ENCODE measurements at places on chromosomes 11 and 22. TPM values are rescaled to one million over a fixed set of nuclear protein-coding genes. Genes with fewer than 3 reads are reported as not detected.

The MAJIN gene
- total RNA-seq = 0.21 TPM

The CHRDL2 gene
- total RNA-seq = not detected

The SCYL1 gene
- 69.8 TPM for total RNA-seq

The CRYBB3 gene
- total RNA-seq = 0.43 TPM

The XRRA1 gene
- total RNA-seq = 13.0 TPM

The SHISAL1 gene
- total RNA-seq = not detected

The TRIM29 gene
- total RNA-seq = not detected

GRCh38 chr22:23392420-23393121 is 187.5 kb downstream of the IGLL1 start:
- no peak for DNase-seq

DNA sequence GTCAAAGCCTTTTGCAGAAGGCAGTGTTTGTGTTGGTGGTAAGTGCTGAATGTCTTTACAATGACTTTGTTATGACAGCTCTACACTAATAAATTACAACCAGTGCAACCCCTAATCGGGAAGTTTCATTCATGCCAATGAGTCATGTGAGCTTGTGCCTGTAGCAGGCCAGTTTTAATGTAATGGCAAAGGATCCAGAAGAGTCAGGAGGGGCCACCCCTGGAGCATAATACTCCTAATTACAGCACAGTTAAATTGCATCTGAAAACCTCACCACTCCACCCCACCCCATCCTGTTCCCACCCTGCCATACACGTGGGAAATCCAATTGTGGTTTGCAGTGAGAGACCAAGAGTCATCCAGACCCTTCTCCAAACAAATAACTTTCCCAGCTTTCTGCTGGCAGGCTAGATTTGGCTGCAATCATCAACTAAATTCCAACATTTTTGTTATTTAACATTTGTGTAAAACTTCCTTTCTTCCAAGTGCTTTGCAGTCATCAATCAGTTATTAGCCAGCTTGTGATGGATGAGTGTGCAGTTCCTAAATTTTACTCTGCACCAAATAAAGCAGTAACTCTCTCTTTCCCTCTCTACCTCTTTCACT is 277.3 kb upstream of the FAT3 start:
- DNase-seq = no peak

GRCh38 chr11:2980168-2980840 is 11.8 kb downstream of the NAP1L4 start:
- DNase-seq = no peak

DNA sequence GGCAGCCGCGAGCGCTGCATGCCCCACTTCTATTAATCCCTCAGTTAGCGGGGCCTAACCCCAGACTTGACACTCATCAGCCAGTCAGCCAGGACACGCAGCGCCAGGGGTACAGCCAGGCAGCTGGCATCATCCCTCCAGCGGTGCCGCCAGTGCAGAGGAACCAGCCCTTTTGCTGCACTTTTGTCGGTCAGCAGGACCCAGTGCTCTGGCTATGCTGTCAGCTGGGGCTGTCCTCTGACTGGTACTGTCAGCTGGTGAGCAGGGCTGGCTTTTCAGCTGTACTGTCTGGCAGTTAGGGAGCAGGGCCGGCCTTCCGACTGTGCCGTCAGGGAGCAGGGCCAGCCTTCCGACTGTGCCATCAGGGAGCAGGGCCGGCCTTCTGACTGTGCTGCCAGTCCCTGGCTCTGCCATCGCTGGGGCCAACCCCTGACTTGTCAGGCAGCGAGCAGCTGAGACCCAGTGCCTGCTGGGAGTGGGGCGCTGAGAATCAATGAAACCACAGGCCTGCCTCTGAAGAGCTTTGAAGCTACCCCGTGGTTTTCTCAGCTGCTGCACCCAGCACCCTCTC is 115.4 kb downstream of the KIAA1671 start:
- peak; percentile 87 for DNase-seq

DNA sequence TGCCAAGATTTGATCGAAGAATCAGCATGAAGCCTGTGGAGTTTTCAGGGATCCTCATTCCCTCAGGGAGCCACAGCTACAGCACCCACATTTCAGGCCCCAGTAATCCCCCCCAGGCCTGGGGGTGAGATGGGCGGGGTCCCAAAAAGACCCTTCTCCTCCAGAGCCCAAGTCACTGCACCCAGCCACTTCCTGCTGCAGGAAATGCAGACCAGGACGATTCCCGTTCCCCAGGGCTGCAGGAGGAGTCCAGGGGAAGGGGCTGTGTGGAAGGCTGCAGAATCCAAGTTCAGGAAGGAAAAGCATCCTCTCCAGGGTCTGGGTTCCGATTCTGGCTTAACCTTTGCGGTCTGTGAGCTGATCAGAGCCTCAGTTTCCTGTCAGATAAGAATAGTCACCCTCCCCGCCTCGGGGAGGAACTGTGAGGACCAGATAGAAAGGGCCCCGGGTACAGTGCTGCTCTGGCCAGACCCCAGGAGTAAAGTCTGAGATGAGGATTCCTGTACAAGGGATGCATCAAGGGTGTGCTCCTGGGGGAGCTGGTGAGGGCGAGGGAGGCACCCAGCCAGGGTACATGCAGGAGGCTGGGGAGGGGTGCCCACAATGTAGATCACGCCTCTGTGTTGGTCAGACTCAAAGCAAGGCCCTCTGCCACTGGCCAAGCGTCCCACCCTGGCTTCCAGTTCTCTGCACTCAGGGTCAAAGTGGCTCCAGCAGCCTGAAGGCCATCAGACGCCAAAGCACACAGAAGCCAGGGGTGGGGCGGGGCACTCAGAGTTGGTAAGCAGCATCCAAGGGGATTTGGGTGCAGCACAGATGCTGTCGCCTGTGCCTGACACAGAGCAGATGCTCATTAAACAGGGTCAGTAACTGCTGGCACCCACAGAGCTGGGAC is 30.1 kb upstream of the TP53I11 start:
- DNase-seq = no peak

DNA sequence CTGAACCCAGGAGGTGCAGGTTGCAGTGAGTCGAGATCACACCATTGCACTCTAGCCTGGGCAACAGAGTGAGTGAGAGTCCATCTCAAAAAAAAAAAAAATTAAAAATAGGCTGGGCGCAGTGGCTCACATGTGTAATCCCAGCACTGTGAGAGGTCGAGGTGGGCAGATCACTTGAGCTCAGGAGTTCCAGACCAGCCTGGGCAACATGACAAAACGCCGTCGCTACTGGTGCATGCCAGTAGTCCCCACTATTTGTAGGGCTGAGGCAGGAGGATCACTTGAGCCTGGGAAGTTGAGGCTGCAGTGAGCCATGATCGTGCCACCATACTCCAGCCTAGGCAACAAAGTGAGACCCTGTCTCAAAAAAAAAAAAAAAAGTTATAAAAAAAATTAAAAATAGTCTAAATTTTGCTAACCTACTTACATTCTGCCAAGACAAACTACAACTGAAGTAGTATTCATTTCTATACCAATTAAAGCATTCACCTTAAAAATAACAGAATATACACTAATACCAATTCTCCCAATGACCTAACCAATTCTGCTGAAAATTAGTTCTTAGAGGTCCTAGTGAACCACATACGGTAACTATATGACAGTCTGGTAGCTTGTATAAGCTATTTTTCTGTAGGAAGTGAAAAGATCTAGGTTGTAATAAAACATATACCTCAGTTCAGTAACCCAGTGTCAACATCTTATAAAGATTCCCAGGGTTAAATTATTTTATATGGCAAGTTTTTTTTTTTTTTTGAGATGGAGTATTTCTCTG is 7.1 kb downstream of the DDX6 start:
- no peak for DNase-seq

- DNase-seq = no peak
Observed at GRCh38 chr11:43758927-43759326, 78.4 kb downstream of the HSD17B12 start.

- no peak for DNase-seq
Observed at GRCh38 chr11:26551186-26551801, 20.8 kb downstream of the MUC15 start.

DNA sequence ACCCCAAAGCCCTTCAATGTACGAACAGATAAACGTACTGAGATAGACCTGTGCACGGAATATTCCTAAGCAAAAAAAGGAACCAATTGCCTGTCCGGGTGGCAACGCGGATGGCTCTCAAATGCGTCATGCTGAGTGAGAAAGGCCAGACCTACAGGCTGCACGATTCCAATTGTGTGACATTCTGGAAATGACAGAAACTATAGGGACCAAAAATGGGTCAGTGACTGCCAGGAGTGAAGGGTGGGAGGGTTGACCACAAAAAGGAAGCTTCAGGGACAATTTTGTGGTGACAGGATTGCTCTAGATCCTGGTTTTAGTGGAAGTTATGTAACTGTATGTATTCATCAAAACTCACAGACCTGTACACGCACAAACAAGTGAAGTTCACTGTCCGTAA is 24.0 kb upstream of the SYT8 start:
- DNase-seq = no peak

DNA sequence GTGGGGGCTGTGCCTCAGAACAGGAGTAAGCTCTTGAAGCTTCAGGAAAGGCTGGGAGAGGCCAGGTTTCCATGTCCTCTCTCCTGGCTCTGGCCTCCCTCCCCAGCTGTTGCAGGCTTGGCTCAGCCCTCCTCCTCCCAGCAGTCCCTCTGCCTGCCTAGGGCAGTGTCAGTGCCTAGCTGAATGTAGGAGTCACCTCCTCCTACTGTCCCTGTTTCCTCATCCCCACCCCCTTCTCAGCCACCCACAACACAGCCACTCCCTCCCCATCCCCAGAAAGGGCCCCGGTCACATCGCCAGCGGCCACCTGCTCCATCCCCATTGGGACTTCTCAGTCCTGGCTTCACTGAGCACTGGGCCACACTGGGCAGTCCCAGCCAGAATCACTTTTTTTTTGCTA is 2.9 kb upstream of the FBLN1 start:
- no peak for DNase-seq

DNA sequence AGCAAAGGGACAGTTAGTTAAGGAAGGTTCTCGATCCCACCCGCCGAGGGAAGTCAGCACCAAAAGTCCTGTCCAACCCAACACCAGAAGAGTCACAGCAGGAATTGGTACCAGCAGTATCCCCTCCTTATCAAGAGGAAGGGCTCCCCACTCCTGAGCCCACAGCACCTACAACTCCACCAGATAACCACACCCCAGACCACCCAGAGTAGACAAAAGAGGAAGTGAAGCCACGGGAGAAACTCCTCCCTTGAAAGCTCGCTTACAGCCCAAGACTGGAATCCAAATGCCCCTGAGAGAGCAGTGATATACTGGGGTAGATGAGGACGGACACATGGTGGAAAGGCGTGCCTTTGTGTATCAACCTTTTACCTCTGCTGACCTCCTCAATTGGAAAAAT is 7.3 kb upstream of the CD5 start:
- peak; percentile 6 for DNase-seq

GRCh38 chr11:25068451-25068850 is 571.6 kb downstream of the LUZP2 start:
- DNase-seq = no peak

- DNase-seq = no peak
Observed at GRCh38 chr11:27291302-27291889, 71.6 kb downstream of the CCDC34 start.

GRCh38 chr11:2223153-2223794 is 47.1 kb downstream of the ASCL2 start:
- DNase-seq = no peak

DNA sequence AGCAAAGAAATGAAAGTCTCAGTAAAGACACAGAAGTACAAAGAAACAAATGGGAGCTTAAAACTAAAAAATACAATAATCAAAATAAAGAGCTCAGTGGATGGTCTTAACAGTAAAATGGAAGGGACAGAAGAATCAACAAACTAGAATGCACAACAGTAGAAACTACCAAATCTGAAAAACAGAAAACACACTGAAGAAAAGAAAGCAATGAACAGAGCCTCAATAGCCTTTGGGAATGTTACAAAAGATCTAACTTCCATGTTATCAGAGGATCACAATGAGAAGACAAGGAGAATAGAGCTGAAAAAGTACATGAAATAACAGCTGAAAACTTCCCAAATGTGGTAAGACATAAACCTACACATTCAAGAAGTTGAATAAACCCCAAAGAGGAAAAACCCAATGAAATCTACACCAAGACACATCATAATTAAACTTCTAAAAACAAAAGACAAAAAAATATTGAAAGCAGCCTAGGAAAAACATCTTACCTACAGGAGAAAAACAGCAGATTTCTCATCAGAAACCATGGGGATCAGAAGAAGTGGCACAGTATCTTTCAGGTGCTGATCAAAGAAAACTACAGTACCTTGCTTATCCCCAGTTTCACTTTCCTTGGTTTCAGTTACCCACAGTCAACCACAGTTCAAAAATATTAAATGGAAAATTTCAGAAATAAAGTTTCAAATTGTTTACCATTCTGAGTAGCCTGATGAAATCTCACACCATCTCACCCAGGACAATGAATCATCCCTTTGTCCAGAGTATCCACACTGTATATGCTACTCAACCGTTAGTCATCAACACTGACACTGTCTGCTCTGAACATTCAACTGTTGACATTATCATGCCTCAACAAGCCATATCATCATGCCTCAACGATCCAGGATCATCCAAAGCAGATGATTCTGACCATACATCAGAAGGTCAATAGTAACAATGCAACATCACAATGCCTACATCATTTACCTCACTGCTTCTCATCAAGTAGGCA is 22.2 kb downstream of the RRAS2 start:
- DNase-seq = no peak

DNA sequence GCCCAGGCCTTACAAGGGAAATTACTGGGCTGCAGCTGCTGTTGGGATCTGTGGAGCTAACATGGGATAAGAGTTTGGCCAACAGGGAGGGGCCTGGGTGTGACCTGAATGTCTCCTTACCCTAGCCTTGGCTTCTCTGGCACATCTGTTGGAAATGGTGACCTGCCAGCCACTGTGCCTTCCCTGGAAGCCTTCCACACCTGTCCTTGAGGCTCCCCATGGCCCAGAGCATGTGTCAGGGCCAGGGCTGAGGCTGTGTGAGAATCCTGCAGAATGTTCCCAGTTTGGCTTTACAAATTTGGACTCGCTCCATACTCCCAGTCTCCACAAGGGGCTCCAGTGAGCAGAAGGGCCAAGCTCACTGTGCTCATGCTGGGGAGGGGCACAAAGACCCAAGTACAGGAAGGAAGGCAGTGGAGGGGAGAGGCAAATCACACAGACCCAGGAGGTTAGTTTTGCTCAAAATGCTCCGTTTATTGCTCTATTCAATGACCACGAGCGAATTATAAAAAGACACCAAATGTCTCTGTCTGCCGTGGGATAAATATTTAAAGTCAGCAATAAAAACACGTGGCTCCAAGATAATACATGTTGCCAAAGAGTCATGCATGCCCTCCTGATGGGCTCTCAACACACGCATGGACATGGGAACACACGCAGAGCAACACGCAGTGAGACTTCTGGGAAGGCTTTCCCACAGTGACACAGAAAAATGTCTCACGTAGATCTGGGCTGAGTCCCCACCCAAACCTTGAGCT is 1.7 kb upstream of the IGSF22 start:
- DNase-seq = peak; percentile 58
